ENCODE measurements at places on chromosomes 7 and 10.

DNA sequence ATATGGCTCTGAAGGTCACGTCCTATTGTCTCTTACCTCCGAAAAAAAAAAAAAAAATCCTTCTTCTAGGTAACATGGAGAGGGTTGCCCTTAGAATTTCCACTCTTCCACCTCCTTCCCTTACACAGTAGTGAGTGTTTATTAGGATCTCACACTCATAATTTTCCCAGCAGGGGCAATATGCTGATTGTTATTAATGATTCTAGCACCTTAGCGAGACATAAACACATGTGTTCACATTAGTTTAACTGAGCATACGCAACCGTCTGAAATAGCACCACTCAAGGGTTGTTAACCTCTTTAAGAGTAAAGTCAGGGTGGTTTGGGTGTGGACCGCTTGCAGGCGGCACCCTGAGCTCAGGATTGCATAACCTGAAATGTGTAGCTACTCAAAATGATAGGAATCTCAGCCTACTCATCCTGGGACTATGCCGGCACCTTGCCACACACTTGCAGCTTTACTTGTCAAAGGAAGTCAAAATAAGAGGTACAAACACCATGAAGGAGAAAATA is 52.2 kb downstream of the CPEB3 start:
- DNase-seq, result no peak

DNA sequence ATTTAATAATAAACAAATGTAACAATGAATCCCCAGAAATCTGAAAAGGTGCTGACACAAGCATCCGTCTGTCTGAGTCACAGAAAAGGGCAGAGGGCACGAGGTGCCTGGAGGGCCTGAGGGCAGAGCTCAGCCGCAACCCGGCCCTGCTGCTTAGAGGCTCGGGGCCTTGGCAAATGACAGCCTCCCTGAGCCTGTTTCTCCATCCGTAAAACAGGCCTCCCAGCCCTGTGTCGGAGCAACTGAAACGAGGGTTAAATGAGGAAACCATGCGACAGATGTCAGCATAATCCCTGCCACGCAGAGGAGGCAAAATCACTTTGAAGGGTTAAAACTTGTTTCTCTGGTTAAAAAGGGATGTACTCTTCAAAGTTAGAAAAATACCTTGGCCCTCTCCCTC is 24.9 kb downstream of the NUDT1 start:
- DNase-seq, result peak; percentile 75

DNA sequence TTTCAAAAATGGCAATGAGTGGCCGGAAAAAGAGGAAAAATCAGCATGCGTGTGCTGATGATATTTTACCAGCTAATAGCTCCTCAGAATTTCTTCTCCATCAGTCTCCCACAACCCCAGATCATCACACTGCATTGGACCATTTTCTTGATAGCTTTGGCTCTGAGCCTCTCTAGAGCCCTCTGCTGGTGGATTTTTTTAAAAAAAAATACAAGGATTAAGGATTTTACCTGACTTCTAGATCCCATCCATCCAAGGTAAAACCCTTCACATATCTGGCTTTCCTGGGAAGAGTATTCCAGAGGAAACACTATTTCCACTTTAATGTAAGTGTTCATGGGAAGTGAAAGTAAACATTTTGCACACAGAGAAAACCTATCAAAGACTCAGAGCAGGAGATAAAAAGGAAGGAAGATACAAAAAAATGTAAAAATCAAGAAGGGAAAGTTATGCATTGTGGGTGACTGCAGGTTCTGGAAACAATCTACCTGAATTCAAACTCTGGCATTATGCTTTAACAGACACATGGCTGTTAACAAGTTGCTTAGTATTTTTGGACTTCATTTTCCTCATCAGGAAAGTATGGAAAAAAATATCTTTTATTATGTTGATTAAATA is 380.9 kb downstream of the LRRTM3 start:
- peak; percentile 36 for DNase-seq

GRCh38 chr7:143383642-143383957 is 2.5 kb downstream of the ZYX start:
- no peak for DNase-seq

GRCh38 chr10:101022967-101023705 is 7.8 kb downstream of the PDZD7 start:
- DNase-seq, result no peak

DNA sequence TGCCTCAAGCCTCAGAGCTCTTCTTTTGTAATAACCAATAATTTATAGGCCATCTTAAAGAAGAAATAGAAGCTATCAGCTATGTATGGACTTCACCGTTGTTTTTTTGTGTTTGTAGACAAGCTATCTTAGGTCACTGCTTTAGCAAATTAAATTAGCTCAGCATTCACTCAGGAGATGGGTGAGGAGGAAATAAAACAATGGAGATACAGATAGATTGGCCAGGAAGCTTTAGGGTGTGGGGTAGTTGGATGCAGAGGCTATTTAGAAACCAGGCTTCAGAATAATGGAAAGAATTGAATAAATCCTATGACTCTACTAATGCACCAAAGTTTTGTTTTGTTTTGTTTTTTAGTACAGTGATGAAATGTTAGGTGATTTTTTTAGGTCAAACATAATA is 66.1 kb downstream of the MDFIC start:
- DNase-seq, result no peak

GRCh38 chr7:151925446-151926335 is 30.6 kb upstream of the GALNTL5 start:
- DNase-seq, result no peak

DNA sequence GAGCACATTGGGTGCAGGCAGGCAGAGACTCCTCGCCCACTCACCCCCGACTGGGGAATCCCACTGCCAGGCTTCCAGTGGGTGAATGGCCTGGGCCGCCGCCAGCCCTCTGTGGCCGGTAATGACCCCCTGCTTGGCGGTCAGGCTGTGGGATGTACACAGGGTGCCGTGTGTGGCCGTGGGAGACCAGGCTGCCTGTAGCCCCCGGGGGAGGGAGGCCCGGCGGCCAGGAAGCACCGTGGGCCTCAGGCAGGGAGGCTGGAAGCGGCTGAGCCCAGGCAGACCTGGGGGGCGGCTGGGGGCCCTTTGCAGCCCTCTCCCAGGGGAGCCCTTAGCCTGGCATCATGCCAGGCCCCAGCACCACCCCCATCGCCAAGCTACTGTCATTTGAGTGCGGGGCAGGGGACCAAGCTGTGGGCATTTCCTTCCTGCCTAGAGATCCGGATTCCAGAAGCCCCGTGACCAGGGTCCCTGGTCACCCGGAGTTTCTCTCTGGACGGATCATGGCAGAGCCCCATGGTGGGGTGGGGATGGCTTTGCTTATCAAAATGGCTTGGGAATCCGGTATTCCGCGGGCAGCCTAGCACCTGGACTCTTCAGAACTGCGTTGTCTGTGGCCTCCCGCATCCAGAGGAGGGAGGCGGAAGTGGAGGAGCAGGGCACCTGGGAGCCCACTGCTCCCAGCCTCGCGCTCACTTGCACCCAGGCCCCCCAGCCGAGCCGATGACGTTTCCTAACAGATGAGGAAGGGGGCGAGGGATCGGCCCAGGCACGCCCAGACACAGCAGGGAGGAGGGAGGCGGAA is 1.1 kb downstream of the TTYH3 start:
- peak; percentile 68 for DNase-seq

DNA sequence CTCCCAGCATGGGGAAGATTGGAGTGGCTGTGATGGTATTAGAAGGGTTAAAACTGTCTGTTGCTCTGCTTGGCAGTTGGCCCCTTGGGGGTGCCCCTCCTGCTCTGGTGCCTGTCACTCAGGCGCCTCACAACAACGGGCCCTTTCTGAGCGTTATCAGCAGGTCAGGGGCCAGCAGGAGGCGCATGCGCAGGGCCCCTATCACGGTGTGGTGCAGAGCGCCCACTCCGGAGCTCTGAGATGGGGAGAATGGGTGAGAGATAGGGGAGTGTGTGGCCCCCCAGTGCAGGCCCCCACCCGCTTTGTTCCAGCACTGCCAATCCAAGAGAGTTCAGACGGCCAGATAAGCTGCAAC is 24.8 kb downstream of the GBX1 start:
- no peak for DNase-seq

DNA sequence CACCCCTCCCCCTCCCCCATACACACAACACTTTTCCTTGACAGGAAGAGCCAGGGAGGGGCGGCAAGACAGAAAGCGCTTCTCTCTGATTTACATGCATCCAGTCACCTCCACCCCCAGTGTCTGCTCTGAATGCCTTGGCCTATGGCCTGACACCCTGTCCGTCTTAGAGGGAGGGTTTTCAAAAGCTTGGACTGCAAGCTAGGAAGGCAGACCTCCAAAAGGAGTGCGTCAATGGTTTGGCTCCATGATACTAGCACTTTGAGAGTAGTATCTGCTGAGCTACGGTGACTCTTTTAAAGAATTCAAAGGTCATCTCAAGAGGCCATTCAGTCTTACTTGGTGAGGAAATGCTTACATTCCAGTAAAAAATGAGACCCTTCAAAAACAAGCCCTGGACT is 20.3 kb upstream of the PAX2 start:
- no peak for DNase-seq

- no peak for DNase-seq
Observed at GRCh38 chr7:77811516-77812289, 13.1 kb downstream of the PHTF2 start.

- DNase-seq, result no peak
Observed at GRCh38 chr10:14325325-14325955, 5.3 kb downstream of the FRMD4A start.

- DNase-seq, result no peak
Observed at GRCh38 chr10:8183241-8183704, 128.8 kb downstream of the GATA3 start.

GRCh38 chr10:58150290-58150689 is 117.4 kb downstream of the IPMK start:
- DNase-seq, result no peak
